Kidney epithelial cell (primary cell): ENCODE measurements at places on chromosomes 1 and 21. TPM values are rescaled to one million over a fixed set of nuclear protein-coding genes. Genes with fewer than 3 reads are reported as not detected.

- no peak for DNase-seq
Observed at GRCh38 chr1:94926126-94926914, 590 bp downstream of the CNN3 start.

GRCh38 chr1:225897595-225898514 is 8.9 kb upstream of the LEFTY1 start:
- no peak for DNase-seq

NR1I3 gene
- total RNA-seq, result not detected in 2 replicates

HTR1D gene
- total RNA-seq, result 1.6 and 2.0 TPM in 2 replicates

GRCh38 chr21:17118638-17119384 is 394.0 kb upstream of the CXADR start:
- DNase-seq, result no peak

DNA sequence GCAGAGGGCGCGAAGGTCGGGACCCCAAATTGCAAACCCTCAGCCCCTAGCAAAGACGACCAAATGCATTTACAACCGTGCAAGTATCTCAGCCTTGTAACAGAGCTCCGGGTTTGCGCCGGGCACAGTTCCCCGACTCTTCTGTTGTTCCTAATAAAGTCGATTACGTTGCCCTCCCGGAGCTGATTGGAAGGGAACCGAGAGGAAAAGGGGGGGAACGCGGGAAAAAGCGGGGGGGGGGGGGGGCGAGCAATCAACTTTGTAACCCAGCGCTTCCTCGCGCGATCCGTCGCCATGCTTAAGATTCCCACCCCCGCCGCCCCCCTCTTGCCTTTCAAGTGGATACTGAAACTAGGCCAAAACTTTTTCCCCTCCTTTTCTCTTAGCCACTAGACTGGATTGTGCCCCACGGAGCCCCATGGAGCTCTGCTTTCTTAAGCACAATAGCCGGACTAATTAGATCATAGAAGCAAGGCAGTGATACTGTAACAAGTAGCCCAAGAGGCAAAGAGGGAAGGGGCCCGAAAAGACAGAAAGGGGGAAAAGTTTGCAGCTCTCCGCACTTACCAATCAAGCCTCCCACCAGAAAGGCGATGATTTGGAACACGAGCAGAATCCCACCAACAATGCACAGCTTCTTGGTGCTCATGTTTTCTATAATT is 565 bp downstream of the WLS start:
- no peak for DNase-seq

DNA sequence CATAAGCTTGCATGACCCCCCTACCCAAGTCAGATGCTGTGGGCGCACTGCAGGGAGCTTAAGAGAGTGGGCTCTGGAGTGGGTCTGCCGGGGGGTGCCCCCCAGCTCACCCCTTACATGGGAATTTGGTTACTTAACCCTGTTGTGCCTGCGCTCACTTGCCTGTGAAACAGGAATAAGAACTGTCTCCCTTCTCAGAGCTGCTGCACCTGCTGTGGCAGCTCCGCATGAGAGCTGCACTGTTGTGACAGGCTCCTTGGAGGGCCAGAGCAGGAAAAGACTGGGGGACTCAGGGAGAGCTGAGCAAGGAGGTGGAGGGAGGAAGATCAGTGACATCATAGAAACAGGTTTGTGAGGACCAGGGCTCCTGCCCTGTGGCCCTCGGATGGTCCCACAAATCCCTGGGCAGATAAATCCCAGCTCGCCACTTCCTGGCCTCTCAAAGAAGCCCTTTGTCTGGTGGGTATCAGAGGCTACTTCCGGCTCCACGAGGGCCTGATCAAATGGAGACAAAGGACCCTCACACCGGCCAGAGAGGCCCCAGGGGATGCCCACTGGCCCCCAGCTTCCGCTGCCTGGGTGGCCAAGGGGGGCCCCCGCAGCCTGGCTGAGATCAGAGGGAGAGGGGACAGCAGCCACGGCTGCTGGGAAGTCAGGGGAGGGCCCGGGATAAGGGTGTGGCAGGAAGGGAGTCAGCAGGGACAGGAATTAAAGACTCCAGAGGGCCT is 28.9 kb upstream of the LAPTM5 start:
- DNase-seq, result no peak

ZBTB21 gene
- 13.1 and 13.8 TPM in 2 replicates for total RNA-seq

DNA sequence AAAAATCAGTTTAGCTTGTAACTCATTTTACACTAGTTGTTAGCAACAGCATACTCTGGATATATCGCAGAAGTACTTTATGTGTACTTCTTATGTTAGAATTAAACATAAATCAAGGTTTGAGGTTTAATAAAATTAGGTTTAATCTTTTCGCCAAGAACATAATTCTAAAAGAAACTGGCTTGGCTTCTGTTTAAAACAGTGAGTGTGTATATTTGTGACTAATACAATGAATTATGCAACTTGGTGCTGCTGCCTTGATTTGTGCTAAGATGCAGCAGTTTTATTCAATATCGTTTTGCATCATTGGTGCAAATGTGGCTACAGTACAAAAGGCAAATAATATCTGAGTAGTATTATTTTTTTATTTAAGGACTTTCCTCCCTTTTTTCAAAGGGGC is 44.8 kb downstream of the USP25 start:
- no peak for DNase-seq
